ENCODE measurements at places on chromosomes 7 and 10.
A peak's percentile ranks its signal among the peaks of the same experiment; 100 is the strongest.

DNA sequence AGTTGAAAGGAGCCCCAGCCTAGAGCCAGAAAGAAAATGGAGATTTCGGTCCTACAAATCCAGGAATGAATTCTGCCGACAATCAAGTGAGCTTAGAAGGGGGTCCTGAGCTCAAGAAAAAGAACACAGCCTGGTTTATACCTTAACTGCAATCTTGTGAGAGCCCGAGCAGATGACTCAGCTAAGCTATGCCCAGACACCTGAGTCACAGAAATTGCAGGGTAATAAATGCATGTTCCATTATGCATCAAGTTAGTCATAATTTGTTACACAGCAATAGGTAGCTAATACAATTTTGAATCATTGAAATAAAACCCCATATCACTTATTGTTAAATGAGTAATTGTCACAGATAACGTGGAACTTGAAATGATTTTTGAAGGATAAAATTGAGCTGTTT, 111.8 kb upstream of the FOXP2 start:
- no peak for DNase-seq

DNA sequence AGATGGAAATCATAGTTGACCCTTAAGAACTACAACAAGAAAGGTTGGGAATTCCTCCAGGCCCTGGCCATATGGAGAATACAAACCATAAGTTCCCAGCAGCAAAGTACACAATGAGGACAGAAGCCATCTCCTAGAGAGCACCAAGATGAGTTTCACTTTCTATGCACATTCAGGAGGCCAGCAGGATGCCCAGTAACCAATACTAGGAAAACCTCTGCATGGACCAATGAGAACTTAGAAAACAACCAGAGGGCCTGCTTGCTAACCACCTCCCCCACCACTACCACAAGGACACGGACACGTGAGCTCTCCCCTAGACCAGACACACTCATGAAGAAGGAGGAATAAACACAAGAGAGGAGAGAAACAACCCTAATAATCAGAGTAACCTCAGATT, 56.3 kb downstream of the IFIT5 start:
- DNase-seq = no peak

GRCh38 chr7:82109288-82109687, 334.3 kb downstream of the CACNA2D1 start:
- DNase-seq = no peak

DNA sequence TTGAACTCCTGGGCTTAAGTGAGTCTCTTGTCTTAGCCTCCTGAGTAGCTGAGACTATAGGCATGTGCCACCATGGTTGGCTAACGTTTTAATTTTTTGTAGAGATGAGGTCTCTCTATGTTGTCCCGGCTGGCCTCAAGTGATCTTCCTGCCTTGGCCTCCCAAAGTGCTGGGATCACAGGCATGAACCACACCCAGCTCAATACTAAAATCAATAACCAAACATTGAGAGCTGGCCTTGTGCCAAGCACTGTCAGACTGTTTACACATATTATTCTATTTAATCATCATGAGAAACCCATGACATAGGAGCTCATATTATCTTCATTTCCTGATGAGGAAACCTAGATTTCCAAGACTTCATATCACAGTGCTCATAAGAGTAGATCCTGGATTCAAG, 251.2 kb downstream of the BAMBI start:
- no peak for DNase-seq

GRCh38 chr10:51369903-51370302, 295.6 kb downstream of the PRKG1 start:
- DNase-seq = no peak

DNA sequence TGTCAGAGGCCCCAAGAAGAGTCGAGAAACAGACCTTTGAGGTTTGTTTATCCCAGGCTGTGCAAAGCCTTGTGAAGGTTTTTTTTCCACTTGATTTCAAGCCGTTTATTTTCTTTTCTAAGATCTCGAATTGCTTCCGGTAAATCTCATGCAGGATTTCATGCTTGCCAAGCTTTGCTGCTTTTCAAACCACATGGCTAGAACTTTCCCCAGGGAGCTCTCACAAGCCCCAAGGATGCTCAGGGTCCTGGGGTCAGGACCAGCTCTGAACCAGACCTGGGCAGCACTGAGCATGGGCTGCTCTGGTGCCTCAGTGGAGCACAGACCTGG, 48.0 kb upstream of the AQP1 start:
- DNase-seq = no peak

GRCh38 chr7:110595694-110596093, 495.2 kb upstream of the LRRN3 start:
- no peak for DNase-seq

- DNase-seq = no peak
Observed at GRCh38 chr10:73906524-73907447, 4.1 kb upstream of the PLAU start.

- no peak for DNase-seq
Observed at GRCh38 chr10:50582046-50582445, 41.7 kb downstream of the SGMS1 start.

GRCh38 chr10:62769574-62770242, 34.8 kb upstream of the ADO start:
- DNase-seq = no peak

DNA sequence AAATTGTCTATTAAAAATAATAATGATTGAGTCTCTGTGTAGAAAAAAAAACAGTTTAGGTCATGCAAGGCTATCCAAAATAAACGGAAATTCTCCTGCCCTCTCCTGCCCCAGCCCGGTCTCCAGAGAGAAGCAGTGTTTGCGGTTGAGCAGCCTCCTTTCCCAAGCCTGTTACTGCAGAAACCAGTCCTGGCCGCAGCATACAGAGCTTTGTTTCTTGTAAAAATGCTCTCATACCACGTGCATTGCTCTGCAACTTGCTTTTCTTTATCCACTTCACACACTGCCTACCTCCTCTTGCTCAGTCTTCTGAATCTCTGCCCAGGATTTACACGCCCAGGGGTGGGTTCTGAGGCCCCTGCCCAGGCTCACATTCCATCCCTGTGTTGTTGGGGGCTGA, 34.4 kb upstream of the CUL1 start:
- DNase-seq = no peak

DNA sequence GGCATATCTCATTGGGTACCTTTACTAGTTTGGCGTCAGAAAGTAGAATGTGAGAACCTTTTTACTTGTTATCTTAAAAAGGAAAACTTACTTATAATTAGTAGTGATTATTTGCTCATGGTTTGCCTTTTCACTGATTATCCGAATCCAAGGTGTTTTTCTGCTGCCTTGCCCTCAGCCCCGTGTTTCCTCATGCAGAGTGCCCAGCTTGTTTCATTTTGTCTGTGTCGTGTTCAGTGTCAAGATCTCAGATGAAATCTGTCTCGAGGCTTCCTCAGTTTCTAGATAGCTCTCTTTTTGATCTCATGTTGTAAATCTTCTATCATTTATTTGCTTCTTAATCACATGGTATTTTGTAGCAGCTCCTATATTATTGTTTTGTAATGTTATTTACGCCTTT, 30.1 kb downstream of the RPA3 start:
- no peak for DNase-seq

DNA sequence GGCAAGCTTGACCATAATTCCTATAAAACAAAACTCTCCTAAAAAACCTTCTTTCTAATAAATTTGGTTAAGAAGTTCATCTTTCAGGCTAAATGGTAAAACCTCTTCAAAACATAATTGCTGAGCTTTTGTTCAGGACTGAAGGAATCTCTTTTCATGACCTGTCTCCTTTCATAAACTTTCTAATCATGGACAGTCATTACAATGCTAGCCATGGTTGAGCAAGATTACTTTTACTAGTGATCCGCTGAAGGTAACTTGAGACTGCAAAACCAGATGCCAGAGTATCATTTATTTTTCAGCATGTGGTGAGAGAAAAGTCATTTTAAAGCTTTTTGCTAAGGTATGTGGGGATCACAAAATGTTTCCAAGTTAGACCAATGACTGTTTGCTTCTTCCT, 186.4 kb upstream of the RHOBTB1 start:
- no peak for DNase-seq

DNA sequence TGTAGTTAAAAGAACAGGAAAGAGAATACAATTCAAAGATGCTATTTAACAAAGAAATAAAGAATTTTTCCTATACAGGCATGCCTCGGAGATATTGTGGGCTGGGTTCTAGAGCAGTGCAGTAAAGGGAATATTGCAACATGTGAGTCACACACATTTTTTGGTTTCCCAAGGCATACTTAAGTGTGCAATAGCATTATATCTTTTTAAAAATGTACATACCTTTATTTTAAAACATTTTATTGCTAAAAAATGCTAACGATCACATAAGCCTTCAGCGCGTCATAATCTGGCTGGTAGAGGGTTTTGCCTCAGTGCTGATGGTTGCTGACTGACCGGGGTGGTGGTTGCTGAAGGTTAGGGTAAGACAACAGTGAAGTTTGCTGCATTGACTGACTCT, 54.4 kb downstream of the ESYT2 start:
- no peak for DNase-seq

DNA sequence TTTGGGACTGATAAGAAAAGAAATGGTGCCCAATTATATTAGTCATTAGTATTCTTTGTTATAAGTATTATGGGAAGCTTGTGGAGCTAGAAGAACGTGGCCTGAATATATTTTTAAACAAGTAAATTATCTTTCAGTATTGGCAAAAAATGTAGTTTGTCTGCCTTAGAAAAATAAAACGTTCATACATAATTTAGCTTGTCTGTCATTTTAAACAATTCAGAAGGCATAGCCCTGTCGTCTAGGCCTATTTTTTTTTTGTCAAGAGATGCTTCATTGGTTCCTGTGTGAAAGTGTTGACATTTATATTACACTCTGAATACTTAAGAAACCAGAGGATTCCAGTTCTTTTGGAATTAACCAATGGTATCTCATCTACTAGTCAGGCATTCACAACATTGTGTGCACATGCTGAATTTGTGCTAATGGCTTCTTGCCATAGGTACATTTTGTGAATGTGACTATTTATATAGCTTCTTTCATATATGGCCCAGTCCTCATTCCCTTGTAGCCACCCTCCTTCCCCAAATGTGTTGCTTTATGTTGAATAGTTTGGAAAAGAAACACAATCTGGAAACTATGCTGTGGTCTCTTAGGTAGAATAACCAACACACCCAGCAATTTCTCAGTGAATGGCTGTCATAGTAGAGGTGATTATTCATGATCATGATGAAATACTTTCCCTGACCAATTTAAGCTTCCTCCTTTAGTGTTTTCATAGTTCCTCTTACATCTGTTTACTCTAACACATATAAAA, 435.8 kb downstream of the EXOC4 start:
- no peak for DNase-seq

DNA sequence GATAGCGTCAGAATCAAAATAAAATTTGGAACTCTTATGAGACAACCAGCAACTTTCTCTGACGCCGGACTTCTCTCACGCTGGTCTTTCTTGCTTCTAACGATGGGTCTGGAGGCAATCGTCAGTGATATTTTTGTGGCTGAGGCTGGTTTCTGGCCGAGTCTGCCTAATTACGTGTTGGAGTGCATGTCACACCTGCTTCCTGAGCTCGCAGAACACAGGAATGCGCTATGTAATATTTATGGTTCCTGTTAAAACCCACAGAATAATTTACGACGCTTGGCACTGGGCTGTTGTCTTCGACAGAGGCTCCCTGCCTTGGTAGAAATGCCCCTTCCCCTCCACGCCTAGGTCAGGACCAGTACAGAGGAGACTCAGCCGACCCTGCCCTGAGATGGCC, 64.9 kb downstream of the NPTX2 start:
- no peak for DNase-seq

DNA sequence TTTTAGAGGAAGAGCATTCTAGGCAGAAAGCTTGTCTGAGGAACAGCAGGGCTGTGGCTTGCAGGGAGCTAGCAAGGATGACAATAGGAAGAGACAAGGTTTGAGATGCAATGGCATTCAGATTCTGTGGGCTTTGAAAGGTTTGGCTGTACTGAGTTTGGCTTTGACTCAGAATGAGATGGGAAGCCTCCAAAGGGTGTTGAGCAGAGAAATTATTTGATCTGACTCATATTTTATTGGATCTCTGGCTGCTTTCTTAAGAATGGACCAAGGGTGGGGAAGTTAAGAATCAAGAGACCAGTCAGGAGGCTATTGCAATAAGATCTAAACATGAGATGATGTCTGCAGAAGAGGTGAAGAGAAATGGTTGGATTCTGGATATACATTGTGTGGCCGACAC, 273.2 kb downstream of the CDK14 start:
- no peak for DNase-seq

- no peak for DNase-seq
Observed at GRCh38 chr7:96337519-96337918, 15.6 kb upstream of the SLC25A13 start.

- no peak for DNase-seq
Observed at GRCh38 chr7:36011588-36011965, 141.5 kb upstream of the EEPD1 start.

DNA sequence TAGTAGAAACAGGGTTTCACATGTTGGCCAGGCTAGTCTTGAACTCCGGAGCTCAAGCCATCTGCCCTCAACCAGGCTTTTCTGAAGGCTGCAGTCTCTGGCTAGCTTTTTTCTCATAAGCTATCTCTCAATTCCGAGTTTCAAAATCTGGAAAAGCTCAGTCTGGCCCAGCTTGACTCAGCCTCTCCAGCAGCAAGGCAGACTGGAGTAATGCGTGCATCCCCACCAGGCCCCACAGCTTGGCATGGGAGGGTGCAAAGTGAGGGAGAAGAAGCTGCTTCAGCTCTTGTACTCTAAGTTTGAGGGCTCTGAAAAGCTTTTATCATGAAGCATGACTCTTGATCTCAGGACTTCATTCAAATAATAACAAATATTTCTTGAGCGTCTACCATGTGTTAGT, 4.8 kb downstream of the DHTKD1 start:
- no peak for DNase-seq

DNA sequence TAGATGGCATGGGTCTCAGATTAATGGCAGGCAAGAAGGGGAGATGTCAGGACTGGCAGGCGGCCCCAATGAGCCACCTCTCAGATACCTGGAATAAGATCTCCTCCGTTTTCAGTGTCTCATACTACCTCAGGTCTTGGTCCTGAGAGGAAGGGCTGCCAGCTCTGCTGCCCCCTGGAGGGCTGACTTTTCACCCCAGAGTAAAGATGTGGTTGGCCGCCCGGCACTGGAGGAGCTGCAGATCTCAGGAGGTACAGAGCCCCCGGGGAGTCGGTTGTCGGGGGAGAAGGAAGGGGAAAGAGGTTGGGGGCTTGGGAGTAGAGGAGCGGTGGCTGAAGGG, 642 bp upstream of the COL13A1 start:
- peak; percentile 43 for DNase-seq

DNA sequence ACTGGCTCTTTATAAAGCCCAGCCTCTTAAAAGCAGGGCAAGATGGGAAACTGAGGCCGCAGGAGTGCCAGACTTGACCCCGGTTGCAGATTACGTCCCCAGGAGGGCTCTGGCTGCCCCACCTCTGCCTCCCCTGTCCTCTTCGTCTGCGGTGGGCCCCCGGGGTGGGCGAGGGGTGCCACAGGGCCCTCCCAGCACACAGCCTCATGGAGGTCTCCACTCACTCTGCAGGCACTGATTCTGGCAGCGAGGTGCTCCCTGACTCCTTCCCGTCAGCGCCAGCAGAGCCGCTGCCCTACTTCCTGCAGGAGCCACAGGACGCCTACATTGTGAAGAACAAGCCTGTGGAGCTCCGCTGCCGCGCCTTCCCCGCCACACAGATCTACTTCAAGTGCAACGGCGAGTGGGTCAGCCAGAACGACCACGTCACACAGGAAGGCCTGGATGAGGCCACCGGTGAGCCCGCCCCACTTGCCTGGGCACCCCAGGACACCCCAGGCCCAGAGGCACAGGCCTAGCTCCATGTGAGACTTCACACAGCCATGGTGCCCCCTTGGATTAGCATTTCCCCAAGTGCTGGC, 39.4 kb upstream of the SLC29A3 start:
- no peak for DNase-seq

Data from activated T-cell treated with anti-CD3 and anti-CD28 coated beads for 48 hours (primary cell).